Stimulated activated CD4-positive, alpha-beta T cell treated with anti-CD3 and anti-CD28 coated beads, Interleukin-12 subunit alpha, Interleukin-12 subunit beta, amount 100 ng/mL, for 4 hours (primary cell): ENCODE measurements at places on chromosomes 5 and 9.

DNA sequence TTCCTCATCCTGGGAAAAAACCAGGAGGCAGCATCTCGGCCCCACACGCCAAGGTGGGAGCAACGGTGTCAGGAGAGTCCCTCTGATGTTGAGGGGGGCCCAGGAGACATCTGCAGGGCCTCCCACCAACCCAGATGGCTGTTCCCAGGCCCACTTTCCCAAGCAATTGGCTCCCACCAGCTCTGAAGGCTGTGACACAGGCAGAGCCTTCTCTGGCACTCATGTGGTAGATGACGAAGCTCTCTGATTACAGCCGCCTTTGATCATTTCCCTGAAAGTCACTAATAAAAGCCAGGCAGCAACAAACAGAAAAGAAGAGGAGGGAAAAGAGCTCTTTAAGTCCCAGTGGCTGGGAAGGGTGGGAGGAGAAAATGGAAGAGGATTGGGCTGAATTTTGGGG lies 226.5 kb downstream of the CDK5RAP2 start:
- no peak for DNase-seq

DNA sequence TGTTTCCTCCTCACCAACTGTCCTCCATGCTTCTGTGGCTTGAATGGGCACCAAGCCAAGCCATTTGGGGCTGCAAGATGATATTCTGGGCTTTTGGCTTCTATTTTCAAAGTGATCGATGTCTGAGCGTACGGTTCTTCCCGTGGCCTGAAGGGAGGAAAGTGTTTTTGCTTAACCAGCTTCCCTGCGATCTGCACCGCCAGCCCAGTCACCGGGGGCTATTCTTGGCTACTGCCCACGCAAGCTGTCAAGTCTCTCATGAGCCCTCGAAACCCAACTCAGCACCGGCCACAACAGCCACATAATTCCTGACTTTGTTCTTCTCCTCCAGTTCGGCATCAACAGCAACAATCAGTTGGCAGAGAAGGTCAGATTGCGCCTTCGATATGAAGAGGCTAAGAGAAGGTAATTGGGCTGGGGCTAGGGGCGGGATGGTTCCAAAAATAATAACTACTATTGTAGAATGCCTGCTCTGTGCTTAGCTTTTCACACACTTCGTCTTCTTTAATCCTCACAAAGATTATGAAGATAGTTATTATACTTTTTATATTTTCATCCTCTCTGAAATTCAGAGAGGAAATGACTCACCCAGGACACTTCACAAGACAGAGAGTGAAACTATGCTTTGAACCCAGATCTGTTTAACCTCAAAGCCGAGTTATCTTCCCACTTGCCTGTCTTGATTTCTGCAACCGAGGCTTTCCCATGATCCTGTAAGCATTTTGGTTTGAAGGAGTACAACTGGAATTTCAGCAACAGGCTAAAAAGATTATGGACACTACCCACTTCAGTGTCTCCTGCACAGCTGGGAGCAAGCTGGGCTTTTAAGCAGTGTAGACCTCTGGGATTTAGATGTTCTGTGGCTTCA lies 76.4 kb upstream of the RARS1 start:
- no peak for DNase-seq

DNA sequence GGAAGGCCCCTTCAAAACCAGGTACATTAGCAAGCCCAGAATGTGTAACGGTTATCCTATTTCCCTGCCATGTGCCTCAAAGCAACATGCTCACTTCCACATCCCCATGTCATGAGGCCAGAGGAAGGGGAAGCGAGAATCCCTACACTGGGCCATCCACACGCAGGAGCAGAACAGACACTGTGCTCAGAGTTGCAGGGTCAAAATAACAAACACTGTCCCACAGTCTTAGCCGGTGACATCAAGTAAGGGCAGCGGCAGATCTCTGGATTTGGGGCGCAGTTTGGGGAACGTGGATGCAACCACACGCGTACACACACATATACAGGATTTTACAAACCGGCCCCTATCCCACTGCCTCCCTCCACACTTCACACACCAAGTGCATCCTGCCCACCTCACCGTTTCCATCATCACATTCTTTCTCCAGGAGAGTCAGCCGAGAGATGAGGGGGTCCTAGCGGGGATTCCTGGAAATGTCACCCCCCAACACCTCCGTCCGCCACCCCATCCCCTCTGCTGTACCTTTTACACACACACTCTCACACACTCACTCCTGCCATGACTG lies 776 bp downstream of the APBA1 start:
- DNase-seq = no peak

- no peak for DNase-seq
Observed at GRCh38 chr5:14063691-14064090, 79.5 kb upstream of the TRIO start.

GRCh38 chr5:165579911-165580310 lies 2074.5 kb downstream of the MAT2B start:
- DNase-seq = no peak

DNA sequence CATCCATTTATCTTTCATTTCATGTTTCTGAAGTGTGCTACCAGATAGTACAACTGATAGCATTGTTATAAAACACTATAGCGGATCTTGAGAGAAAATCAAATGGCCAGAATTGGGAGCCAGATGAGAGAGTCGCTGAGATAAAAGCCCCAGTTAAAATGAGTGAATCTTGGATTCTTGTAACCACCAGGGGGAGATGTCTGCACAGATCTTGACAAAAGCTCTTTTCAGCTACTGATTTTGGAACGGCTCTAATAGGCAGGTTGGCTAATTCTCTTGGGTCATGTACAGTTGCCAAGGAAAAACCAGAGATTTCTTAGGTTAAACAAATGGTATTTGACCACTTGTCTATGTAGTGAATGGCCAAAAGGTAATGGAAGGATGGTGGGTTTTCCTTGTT lies 21.7 kb downstream of the F2RL2 start:
- DNase-seq = no peak

DNA sequence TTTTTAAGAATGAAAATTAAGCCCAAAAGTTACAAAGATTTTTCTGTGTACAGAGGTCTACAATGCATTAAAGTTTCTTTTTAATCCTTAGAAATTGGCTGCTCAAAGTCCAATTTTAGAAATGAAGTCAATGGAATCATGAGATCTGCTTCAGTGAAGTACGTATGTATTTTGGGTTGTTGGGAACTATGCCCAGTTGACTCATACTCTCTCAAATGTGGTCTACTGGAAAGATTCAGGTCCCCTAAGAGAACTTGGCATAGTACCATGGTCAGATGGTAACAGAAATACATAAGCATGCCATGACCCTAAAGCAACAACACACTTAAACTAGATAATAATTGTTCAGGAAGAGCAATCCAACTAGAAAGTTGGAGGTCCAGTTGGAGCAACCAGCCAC lies 23.0 kb downstream of the FBLL1 start:
- no peak for DNase-seq
